ENCODE measurements at places on chromosomes 1 and 21. TPM values are rescaled to one million over a fixed set of nuclear protein-coding genes. Genes with fewer than 3 reads are reported as not detected.

DNA sequence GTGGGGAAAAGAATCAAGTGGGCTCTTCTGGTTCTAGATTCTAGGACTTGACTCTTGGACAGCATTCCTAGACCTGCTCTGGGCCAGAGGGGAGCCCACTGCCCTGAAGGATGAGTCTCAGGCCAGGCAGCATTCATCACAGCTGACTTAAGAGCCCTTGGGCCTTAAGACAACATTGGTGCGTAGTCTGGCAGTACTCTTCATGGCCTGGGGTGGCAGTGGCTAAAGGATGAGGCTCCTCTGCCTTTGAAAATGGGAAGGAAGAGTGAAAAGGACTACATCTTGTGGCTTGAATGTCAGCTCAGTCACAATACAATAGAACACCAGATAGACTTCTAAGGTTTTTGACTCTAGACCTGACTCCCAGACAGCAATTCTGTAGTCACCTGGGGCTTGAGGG is 1415.1 kb upstream of the PRMT6 start:
- no peak for DNase-seq

DNA sequence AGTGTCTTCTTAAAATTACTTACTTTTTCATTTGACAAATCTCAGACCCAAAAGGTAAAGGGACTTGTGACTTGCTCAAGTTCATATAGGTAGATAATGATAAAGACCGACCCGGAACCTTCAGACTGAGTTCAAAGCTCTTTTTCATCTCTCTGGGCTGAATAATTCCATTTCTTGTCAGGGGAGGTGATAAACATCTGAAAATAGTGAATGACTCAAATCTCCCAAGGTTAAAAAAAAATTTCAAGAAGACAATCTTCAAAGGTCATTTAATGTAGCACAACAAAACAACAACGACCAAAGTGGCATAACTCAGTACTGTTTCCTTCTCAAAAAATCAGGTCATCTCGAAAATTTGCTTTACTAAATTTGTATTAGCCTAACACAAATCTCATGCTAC is 20.6 kb downstream of the LUZP1 start:
- no peak for DNase-seq

GRCh38 chr1:64166629-64167028 is 36.8 kb upstream of the UBE2U start:
- DNase-seq, result no peak

CDKN2C gene
- 11.9 TPM for total RNA-seq

DNA sequence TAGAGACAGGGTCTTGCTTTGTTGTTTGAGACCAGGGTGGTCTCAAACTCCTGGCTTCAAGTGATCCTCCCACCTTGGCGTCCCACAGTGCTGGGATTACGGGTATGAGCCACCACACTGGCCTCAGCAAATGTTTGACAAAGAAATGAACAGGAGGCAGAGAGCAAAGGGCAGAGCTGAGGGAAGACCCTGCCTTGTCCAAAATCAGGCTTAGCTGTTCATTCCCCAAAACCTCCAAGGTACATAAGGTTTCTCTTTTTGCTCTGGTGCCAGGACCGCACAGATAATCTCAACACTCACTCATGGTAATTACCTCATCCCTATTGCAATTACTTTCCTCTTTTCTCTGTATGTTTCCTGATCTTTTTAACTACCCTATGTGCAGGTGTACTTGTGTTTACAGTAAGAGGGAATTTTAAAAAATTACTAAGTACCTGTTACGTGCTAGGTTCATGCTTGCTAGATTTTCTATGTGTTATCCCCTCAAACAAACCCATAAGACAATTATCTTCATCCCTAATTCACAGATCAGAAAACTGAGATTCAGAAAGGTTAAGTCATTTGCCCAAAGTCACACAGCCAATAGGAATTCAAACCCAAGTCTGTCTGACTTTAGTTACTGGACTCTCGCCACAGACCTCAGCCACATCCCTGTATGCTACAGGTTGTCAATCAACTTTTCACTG is 11.5 kb downstream of the ASAP3 start:
- DNase-seq, result no peak

All from body of pancreas (tissue), 4 donors.